ENCODE measurements at places on chromosomes 3 and 15. TPM values are rescaled to one million over a fixed set of nuclear protein-coding genes. Genes with fewer than 3 reads are reported as not detected.
A peak's percentile ranks its signal among the peaks of the same experiment; 100 is the strongest.

DNA sequence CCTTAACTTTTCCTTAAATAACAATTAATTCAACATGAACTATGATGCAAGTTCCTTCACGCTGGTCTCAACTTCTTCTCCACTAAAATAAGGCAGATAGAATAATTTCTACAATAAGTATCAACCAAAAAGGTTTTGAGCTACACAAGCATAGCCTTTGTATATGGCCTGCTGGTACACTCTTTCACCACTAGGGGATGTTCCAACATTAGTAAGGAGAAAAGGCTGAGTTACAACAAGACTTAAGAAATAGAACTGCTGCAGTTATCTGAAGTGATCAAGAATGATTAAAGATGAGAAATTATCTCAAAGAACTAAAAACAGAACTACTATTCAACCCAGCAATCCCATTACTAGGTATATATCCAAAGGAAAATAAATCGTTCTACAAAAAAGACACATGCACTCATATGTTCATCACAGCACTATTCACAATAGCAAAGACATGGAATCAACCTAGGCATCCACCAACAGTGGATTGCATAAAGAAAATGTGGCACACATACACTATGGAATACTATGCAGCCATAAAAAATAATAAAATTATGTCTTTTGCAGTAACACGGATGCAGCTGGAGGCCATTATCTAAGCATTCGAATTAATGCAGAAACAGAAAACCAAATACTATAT lies 14.4 kb downstream of the ATP13A3 start:
- H3K4me1 ChIP-seq: peaks cover 8% of the 10 kb centered on the region
- no peaks in the 10 kb centered on the region for H3K27me3 ChIP-seq
- DNase-seq: peak; percentile 87
- H3K36me3 ChIP-seq: no peaks in the 10 kb centered on the region

DNA sequence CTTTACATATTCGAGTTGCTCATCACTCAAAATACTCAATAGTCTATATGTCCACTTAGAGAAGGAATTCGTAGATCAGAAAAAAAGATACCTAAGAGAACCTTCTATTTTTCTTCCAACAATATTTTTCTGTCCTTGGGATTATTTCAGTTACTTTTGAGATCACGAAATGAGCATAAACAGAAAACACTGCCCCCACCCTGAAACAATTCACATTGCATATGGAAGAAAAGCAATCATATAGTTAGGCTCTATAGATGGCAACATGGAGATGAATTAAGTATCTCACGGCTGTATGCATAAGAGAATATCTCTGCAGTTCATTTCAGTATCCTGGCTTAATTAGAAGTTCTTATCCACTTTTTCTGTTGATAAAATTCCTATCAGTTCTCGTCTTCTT lies 391.1 kb downstream of the FGF12 start:
- H3K27ac ChIP-seq: no peak overlapping the region
- H3K27me3 ChIP-seq: no peaks in the 10 kb centered on the region
- no peaks in the 10 kb centered on the region for H3K36me3 ChIP-seq
- no peak for DNase-seq

DNA sequence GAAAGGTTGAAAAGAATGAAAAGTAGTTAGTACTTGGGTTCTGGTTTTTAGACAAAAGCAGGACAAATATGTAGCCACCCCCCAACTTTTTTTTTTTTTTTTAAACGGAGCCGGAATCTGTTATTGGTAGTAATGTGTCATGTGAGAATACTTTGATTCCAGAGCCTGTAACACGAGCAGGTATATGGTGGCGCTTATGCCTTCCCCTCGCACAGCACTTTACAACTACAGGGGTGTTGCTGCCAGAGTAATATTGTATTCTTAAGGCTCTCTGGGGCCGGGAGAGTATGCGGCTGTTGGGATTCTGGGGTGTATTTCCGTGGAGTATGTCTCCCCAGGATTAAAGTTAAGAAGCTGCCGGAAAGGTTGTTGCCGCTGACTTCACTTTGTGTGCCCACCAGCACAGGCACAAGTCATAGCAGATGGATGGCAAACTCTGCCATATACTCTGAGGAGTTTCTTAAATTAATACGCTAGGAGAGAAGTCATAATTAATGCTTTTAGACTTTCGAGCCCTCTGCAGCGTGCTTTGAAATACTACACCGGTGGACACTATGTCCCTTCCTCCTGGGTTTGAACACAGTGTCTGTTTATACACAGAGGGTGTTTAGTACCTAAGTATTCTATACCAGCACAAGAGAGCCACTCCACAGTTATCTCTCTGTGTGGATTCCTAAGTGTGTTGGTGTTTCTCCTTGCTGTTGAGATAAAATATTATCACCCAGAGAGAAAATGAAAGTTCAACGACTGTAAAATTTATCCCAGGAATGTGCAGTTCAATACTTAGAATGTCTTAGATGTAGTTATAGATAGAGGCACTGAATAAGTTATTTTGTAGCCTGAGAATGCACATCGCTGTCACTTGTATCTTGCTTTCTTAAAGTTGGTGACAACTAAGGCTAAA lies 1.4 kb downstream of the MBNL1 start:
- H3K4me1 ChIP-seq: peaks cover 20% of the 10 kb centered on the region
- no peak for DNase-seq
- peak overlapping the region; percentile 95 for H3K4me3 ChIP-seq
- peak overlapping the region; percentile 95 for H3K27ac ChIP-seq
- H3K36me3 ChIP-seq: no peaks in the 10 kb centered on the region

GRCh38 chr3:152151216-152151876 lies 117.4 kb upstream of the MBNL1 start:
- H3K27me3 ChIP-seq: no peaks in the 10 kb centered on the region
- H3K27ac ChIP-seq: no peak overlapping the region
- no peak overlapping the region for H3K4me3 ChIP-seq

DNA sequence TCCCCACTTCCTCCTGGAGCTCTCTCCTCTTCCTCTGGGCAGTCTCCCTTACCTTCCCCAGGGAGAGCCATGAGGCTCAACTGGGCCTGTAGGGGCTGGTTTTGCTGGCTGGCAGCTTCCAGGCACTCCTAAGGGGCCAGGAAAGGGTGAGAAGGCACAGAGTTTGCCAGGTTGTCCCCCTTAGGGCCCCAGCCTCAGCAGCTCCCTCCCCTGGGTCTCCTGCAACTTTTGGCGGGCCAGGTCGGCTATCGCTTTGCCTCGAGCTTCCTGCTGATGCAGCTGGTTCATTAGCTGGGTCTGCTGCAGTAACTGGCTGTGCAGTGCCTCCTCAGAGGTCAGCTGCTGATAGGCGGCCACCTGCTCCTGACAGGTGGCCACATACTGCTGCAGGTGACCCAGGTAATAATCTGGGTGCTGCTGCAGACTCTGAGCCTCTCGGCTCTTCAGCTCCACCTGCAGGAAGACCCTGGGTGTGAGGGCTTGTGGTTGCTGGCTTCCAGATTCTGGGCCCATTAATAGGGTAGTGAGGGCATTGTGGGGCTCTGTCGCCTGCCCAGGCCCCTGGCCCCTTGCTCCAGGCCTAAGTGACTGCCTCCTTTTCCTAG lies 29.7 kb upstream of the OR4F6 start:
- H3K4me1 ChIP-seq: no peaks in the 10 kb centered on the region
- no peak for DNase-seq
- H3K27me3 ChIP-seq: no peaks in the 10 kb centered on the region
- H3K27ac ChIP-seq: no peak overlapping the region
- no peaks in the 10 kb centered on the region for H3K36me3 ChIP-seq

SST gene
- total RNA-seq: not detected

ANKRD34C gene
- not detected for total RNA-seq

- H3K4me1 ChIP-seq: peaks cover 5% of the 10 kb centered on the region
- H3K4me3 ChIP-seq: no peak overlapping the region
- DNase-seq: no peak
- H3K36me3 ChIP-seq: peaks cover 2% of the 10 kb centered on the region
- H3K27ac ChIP-seq: no peak overlapping the region
- no peaks in the 10 kb centered on the region for H3K27me3 ChIP-seq
These were observed 3.0 kb downstream of the TRAK1 start for GRCh38 chr3:42094128-42094527.

CEMIP gene
- 324 TPM for total RNA-seq

All from fibroblast of lung (primary cell).